ENCODE measurements at places on chromosomes 7 and 10.

DNA sequence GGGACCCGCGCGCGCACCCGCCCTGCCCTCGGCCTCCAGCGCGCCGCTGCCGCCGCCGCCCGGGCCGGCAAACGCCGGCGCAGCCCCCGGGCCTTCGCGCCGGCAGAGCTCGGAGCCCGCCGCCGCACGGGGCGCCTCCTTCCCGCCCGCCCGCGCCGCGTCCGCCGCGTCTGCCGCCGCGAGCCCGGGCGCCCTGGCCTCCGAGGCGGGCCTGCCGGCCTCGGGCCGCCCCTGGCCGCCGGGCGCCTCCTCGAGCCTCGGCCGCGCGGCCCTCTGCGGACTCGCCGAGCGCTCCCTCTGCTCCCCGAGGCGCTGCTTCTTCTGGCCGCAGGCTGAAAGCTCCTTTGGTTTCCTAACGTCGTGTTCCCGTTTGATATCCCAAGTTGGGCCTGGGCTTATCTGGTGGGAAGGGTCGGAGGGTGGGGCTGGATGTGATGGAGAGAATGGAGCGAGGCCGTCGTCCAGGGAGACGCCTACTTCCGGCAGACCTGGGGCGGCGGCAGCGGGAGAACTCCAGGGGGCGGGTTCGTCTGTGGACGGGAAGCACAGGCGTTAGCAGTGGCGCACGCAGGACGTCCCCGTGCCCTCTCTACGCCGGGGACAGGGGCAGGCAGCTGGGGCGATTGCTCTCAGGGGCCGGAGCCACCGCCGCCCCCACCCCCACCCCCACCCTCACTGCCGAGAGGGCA is 221.0 kb downstream of the PHTF2 start:
- no peaks in the 10 kb centered on the region for H3K27me3 ChIP-seq
- no peaks in the 10 kb centered on the region for H3K36me3 ChIP-seq
- peak overlapping the region; percentile 81 for H3K27ac ChIP-seq
- H3K4me1 ChIP-seq = no peaks in the 10 kb centered on the region
- peak overlapping the region; percentile 49 for H3K4me3 ChIP-seq

DNA sequence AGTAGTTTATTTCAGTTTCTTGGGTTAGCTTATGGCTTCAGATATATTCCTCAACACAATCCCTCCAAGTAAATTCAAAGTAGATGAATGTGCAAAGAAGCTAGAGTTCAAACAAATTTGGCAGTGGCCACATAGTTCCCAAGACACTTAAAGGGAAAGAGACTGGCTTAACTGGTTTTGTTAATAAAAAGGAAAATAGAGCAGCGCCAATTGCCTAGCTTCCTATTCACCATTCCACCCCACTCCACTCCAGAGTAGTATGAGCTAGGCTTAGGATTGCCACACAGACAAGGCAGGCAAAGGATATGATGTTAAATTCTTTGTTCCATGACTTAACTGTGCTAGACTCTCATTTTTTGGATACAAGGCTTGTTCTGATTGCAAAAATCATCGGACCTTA is 2.0 kb downstream of the XRCC2 start:
- no peaks in the 10 kb centered on the region for H3K36me3 ChIP-seq
- DNase-seq = no peak
- peaks cover 2% of the 10 kb centered on the region for H3K4me1 ChIP-seq
- no peaks in the 10 kb centered on the region for H3K27me3 ChIP-seq
- no peak overlapping the region for H3K27ac ChIP-seq

- H3K27ac ChIP-seq = no peak overlapping the region
- no peak overlapping the region for H3K4me3 ChIP-seq
- H3K4me1 ChIP-seq = no peaks in the 10 kb centered on the region
- H3K27me3 ChIP-seq = no peaks in the 10 kb centered on the region
Measured at GRCh38 chr10:124529661-124530214, 68.1 kb downstream of the LHPP start.

GRCh38 chr10:69732147-69732825 is 69.4 kb upstream of the COL13A1 start:
- H3K4me1 ChIP-seq = peaks cover 4% of the 10 kb centered on the region
- DNase-seq = no peak
- H3K27me3 ChIP-seq = no peaks in the 10 kb centered on the region
- H3K27ac ChIP-seq = no peak overlapping the region

- H3K36me3 ChIP-seq = no peaks in the 10 kb centered on the region
- H3K27me3 ChIP-seq = no peaks in the 10 kb centered on the region
- DNase-seq = no peak
- H3K4me3 ChIP-seq = no peak overlapping the region
Measured at GRCh38 chr10:50874723-50875122, 10.7 kb downstream of the A1CF start.

- H3K36me3 ChIP-seq = no peaks in the 10 kb centered on the region
- H3K27ac ChIP-seq = no peak overlapping the region
- DNase-seq = no peak
- H3K27me3 ChIP-seq = no peaks in the 10 kb centered on the region
- no peak overlapping the region for H3K4me3 ChIP-seq
- H3K4me1 ChIP-seq = no peaks in the 10 kb centered on the region
Measured at GRCh38 chr7:28542410-28542809, 130.1 kb downstream of the CREB5 start.

DNA sequence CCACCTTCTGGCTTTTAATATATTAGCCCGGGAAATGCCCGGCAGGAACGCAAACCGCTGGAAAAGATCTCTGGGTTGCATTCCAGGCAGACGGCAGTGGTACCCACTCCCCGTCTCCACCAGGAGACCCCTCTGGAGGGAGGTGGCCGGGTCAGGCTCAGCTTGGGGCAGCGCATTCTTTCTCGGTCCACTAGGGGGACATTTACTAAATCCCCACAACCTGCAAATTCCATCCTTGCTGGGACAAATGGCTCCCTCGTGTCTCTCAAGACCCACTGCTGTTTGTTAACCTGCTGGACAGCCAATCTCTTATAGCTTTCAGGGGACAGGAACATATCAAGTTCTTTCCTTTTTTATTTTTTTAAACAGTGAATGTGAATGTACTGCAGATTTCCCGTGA is 45.8 kb upstream of the CARD11 start:
- H3K4me3 ChIP-seq = no peak overlapping the region
- DNase-seq = peak; percentile 75
- H3K27ac ChIP-seq = no peak overlapping the region
- H3K27me3 ChIP-seq = no peaks in the 10 kb centered on the region

GRCh38 chr7:141430455-141431139 is 120.6 kb upstream of the AGK start:
- no peak overlapping the region for H3K4me3 ChIP-seq
- no peaks in the 10 kb centered on the region for H3K36me3 ChIP-seq
- H3K27me3 ChIP-seq = no peaks in the 10 kb centered on the region
- DNase-seq = peak; percentile 43

GRCh38 chr10:102770792-102771191 is 27.0 kb downstream of the WBP1L start:
- H3K36me3 ChIP-seq = no peaks in the 10 kb centered on the region
- peaks cover 6% of the 10 kb centered on the region for H3K4me1 ChIP-seq
- H3K27ac ChIP-seq = no peak overlapping the region
- no peaks in the 10 kb centered on the region for H3K27me3 ChIP-seq
- no peak for DNase-seq
- H3K4me3 ChIP-seq = no peak overlapping the region

DNA sequence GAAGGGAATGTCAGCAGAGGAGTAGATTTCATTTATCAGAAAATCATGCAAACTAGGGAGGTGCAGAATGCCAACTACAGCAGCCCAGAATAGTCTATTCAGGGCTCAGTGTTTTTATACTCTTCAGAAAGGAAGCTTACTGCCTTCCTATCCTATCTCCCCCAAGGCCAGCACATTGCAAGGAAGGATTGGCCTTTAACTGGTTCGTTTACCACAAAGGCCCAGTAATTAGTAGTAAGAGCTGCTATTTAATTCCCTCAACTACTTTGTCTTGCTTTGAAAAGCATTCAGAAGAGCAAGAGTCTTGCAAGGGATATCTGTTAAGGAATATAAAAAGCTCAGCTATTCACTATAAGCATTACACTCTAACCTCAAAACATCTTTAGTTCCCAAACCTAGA is 86.4 kb upstream of the RNF148 start:
- H3K4me1 ChIP-seq = no peaks in the 10 kb centered on the region
- no peaks in the 10 kb centered on the region for H3K27me3 ChIP-seq
- H3K4me3 ChIP-seq = no peak overlapping the region
- DNase-seq = no peak

DNA sequence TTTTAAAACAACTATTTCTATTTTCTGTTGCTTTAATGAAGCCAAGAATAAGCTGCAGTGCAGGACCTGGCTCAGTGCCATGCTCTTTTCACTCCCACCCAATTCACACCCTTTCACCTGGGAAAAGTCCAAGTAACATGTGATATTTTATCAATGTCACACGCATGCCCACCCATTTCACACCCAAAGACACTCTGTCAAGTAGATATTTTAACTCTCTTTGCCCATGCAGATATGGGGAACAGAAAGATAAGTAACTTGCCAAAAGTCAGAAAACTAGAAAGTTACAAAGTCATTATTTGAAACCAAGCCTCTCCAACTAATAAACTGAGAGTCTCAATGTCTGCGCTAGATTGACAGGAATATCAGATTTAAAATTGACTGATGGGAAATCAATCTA is 706.7 kb upstream of the PHF14 start:
- no peak overlapping the region for H3K4me3 ChIP-seq
- no peaks in the 10 kb centered on the region for H3K36me3 ChIP-seq
- no peaks in the 10 kb centered on the region for H3K4me1 ChIP-seq
- DNase-seq = peak; percentile 4
- H3K27me3 ChIP-seq = no peaks in the 10 kb centered on the region
- H3K27ac ChIP-seq = no peak overlapping the region

DNA sequence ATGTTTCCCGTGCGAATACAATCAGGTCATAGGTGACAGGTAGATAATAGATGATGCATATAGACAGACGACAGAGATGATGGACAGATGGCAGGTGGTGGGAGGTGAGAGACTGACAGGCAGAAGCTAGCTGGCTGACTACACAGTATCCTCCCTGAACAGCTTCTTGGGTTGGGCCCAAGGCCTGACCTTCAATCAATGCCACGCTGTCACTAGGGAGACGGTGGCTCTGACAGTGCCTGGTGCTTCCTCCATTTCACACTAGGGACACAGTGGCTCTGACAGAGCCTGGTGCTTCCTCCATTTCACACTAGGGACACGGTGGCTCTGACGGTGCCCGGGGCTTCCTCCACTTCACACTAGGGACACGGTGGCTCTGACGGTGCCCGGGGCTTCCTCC is 200.1 kb downstream of the DIP2C start:
- H3K27me3 ChIP-seq = no peaks in the 10 kb centered on the region
- H3K4me3 ChIP-seq = no peak overlapping the region
- no peaks in the 10 kb centered on the region for H3K36me3 ChIP-seq
- DNase-seq = no peak
- no peak overlapping the region for H3K27ac ChIP-seq

- no peaks in the 10 kb centered on the region for H3K27me3 ChIP-seq
- no peaks in the 10 kb centered on the region for H3K36me3 ChIP-seq
- H3K4me1 ChIP-seq = no peaks in the 10 kb centered on the region
- DNase-seq = no peak
Measured at GRCh38 chr7:133504825-133505224, 251.9 kb downstream of the EXOC4 start.

DNA sequence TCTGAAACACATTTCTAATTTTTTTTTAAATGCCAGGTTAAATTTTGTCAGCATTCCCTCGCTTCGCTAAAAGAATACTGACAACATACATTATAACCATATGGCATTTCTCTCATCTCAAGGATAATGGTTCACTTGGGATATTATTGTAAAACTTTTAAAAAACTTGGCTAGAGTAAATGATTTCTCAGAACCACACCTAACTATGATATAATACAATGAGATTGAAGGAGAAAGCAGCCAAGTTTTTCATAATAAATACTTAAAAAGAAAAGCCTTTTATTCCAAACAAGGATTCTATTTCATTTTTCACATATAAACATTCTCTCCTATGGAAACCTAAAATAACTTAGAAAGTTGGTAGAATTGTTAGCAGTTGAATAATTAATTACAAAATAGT is 413.9 kb downstream of the HGF start:
- no peak overlapping the region for H3K4me3 ChIP-seq
- H3K27ac ChIP-seq = no peak overlapping the region
- DNase-seq = no peak
- H3K36me3 ChIP-seq = no peaks in the 10 kb centered on the region

DNA sequence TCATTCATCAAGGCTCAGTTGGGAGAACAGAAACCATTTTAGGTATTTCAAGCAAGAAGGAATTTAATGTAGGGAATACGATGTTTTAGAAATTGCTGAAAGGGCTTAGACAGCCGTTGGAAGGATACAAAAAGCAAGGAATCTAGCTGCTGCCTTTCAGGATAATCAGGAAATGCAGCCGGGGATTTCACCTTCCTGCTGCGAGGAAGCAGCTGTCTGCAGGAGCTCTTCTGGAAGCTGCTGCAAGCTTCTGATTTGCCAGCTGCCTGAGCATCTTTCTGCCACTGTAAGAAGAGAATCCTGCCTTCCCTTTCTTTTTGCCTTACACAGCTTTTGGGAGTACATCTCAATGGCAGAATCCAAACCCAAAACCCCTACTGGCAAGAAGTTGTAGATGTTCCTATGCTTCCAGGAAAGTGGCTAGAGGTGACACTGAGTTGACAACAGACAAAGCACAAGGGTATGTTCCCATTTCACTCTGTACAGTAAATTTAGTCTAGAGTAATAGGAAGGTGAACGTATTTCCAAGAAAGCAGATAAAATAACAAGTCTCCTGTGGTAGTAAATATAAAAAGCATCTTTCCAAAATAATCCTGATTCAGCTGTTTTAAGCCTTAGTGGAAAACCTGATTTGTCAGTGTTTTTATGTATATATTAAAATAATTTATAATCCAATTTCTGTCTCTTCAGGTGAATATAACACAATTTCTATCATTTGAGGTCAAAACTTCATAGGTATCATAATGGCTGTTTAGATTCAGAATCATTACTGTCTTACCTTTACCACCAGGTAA is 148.4 kb upstream of the LRGUK start:
- peaks cover 4% of the 10 kb centered on the region for H3K4me1 ChIP-seq
- H3K4me3 ChIP-seq = no peak overlapping the region
- peak overlapping the region; percentile 8 for H3K27ac ChIP-seq
- H3K27me3 ChIP-seq = no peaks in the 10 kb centered on the region
- no peaks in the 10 kb centered on the region for H3K36me3 ChIP-seq

DNA sequence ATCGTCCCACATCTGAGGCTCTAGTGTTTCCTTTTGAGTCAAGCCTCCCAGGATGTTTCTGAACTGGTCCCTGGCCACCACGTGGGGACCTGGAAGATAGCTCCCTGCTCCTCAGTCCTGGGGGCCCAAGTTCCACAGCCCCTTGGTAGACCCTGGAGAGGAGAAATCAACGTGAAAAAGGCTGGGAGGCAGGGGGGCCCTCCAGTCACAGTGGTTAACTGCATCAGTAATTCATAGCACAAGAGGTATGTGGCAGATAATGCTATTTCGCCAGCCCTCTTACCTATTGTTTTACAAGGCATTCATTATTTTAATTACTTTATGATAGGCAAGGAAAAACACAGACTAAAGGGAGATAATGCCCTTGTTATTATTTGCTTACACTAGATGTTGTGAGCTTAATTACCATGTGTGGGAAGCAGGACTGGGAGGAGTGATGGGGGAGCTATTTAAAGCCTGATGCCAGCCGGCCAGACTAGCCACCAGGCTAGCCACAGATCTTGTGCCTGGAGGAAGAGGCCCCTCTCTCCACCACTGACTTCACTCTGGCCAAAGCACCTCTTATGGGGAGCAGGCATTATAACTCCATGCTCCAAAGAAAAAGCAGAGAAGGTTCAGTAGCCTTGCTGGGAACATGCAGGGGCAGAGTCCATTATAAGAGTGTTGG is 230.7 kb downstream of the KCNMA1 start:
- no peak overlapping the region for H3K27ac ChIP-seq
- DNase-seq = no peak
- H3K4me1 ChIP-seq = peaks cover 6% of the 10 kb centered on the region
- no peak overlapping the region for H3K4me3 ChIP-seq

- H3K36me3 ChIP-seq = no peaks in the 10 kb centered on the region
- no peak overlapping the region for H3K4me3 ChIP-seq
- H3K27ac ChIP-seq = no peak overlapping the region
- no peaks in the 10 kb centered on the region for H3K27me3 ChIP-seq
- peaks cover 12% of the 10 kb centered on the region for H3K4me1 ChIP-seq
Measured at GRCh38 chr7:117145333-117145732, 177.5 kb downstream of the WNT2 start.

Measured in mesendoderm (in vitro differentiated cells).